Activated CD8-positive, alpha-beta memory T cell treated with anti-CD3 and anti-CD28 coated beads, Interleukin-2, amount 50 U/mL, for 4 hours (primary cell): ENCODE measurements at places on chromosomes 11 and 22.

GRCh38 chr11:95727620-95728019 lies 62.0 kb downstream of the FAM76B start:
- DNase-seq = no peak

- no peak for DNase-seq
Measured at GRCh38 chr11:5226732-5227310, at the start of gene HBB. TSS of gene HBB (minus strand) at chr11:5227071. CDS start at chr11:5227021, 50 bp downstream.

- DNase-seq = no peak
Measured at GRCh38 chr11:4565371-4565770, 16.2 kb upstream of the OR52I2 start.

DNA sequence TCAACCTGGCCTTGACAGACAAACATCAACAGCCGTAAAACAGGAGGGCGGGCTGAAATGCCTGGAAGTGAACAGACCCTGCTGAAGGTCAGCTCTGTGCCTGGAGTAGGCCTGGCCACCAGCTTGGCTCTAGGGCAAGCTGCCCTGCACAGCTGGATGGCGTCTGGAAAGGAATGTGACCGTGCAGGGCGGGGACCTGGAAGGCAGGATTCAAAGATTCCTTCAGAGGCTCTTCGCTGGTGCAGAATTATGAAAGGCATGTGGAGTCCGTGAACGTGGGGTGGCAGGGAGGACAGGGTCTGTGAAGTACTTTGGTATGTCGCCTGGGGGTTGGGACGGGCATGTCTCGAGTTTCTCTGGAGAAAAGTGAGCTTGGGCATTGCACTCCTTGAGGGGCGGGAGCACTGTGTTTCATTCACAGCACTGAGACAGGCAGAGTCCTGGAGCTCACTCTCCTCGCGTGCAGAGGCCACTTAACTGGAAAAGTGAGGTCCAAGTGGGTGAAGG lies 1.5 kb downstream of the EHD1 start:
- no peak for DNase-seq

DNA sequence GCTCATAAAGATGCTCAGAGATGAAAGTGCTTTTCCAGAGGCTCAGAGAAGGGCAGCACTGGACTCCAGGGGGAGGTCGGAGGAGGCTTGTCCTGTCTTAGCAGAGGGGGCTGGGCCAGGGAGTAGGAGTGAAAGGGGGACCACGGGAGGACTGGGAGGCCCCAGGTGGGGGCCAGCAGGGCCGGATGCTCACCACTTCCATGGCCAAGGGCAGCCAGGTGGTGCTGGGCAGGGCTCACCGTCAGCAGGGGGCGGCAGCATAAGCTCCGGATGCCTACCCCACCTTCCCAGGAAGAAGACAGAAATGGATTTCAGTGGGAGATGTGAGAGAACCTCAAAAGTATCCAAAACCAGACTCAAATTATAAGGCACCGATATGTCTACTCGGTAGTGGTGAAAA lies 11.0 kb downstream of the RAB36 start:
- no peak for DNase-seq

GRCh38 chr22:39087881-39088684 lies 9.0 kb upstream of the APOBEC3H start:
- DNase-seq = no peak

DNA sequence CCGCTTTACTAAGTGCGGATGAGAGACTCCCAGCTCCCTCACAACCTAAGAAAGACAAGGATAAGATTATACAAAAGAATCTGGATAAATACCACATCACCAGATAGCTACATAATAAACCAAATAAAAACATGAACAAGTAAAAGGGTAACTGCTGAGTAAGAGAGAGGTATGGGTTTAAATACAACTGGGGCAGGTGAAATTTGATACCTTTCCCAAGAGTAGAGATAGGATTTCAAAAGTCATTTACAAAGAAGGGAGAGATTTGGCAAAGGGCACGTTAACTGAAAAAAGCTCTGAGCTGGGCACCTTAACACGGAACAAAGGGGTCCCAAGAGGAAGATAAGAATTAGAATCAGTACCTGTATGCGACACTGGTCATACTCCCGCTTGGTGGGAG lies 1.7 kb downstream of the UBXN1 start:
- no peak for DNase-seq

- DNase-seq = no peak
Measured at GRCh38 chr22:50071432-50072166, 13.5 kb upstream of the TTLL8 start.

DNA sequence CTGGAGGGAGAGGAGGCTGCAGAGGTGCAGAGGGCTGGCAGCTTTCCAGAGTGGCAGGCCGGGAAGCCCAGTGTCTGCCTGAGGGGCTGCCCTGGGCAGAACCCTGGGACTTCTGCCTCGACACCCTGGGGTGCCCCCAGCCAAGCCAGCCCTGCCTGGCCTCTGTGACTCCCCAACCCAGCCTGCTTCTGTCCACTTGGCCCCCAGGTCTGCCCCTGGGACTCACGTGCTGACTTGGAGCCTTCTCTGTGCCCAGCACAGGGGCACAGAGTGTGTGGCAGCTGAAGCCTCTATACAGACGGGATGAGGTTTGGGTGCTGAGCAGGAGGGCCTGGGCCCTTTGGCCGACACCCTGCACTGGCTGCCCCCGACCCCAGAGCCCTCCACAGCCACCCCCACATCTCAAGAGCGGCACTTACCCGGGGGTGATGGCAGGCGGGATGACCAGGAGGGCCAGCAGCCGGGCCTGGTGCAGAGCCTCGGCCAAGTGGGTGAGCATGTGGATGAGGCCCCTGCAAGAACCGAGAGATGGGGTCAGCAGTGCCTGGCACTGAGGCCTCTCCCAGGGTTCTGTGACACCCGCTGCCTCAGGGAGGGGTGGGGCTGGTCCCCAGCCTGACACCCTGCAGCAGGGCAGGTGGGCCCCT lies 17.5 kb downstream of the CHID1 start:
- no peak for DNase-seq
